Mesothelial cell of epicardium (in vitro differentiated cells): ENCODE measurements at places on chromosomes 7 and 10.
A peak's percentile ranks its signal among the peaks of the same experiment; 100 is the strongest.

DNA sequence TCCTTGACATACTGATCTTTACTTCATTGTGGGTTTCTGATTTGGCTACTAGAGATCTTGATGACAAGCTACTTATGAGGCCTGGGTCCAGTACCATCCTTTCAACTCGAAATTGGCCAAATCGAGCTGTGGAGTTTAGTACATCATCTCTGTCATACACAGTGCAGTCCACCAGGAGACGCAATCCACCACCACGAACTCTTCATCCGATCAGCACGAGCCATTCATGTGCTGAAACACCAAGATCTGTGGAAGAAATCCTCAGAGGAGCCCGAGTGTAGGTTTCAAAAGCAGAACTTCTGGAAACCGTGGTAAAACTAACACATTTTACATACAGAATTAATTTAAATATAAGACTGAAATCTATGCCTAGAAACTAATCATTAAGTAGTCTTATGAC lies 14.2 kb downstream of the DNAJC9 start:
- DNase-seq = no peak
- H3K4me1 ChIP-seq = no peaks in the 10 kb centered on the region
- no peak overlapping the region for H3K27ac ChIP-seq
- H3K4me3 ChIP-seq = no peak overlapping the region

GRCh38 chr10:121536310-121536913 lies 61.8 kb downstream of the FGFR2 start:
- H3K27ac ChIP-seq = peak overlapping the region; percentile 47
- H3K27me3 ChIP-seq = no peaks in the 10 kb centered on the region
- no peak overlapping the region for H3K4me3 ChIP-seq
- peaks cover 34% of the 10 kb centered on the region for H3K36me3 ChIP-seq
- H3K4me1 ChIP-seq = peaks cover 15% of the 10 kb centered on the region

DNA sequence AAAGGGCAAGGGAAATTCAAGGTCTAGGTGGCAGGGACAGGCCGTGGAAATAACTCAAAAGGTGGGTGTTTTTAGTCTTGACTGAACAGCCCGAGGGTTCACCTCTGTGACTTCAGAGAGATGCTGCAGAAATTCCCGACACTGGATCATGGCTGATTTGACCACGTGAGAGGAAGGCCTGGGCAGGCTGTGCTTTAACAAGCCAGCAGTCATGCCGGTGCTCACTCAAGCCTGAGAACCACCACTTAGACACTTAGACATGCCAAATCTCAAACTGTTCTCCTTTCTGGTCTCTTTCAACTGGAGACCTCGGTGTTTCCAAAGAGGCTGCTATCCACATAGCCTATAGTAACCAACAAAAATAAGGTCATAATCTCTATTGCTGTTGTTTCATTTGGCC lies 15.4 kb downstream of the TECTB start:
- no peaks in the 10 kb centered on the region for H3K36me3 ChIP-seq
- DNase-seq = no peak
- H3K27me3 ChIP-seq = peaks cover 9% of the 10 kb centered on the region

DNA sequence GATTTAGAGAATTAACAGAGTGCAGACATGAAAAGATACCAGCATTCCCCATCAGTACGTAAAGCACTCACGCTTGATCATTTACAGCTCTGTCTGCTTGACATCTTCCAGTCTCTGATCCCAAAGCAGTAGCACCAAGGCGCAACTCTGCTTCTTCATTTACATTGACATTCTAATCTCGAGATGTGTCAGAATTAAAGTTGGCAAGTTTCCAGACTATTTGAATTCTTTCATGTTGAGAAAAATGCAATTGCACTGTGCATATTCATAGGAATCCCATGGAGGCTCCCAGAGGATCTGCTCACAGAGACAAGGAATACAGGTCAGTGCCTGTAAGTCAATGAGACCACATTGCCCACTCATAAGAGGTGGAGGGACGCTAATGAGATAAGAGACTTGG lies 183.9 kb downstream of the LRRN3 start:
- H3K4me3 ChIP-seq = no peak overlapping the region
- no peak overlapping the region for H3K27ac ChIP-seq
- peaks cover 2% of the 10 kb centered on the region for H3K36me3 ChIP-seq
- no peak for DNase-seq

GRCh38 chr7:50939021-50939420 lies 156.3 kb upstream of the GRB10 start:
- no peak overlapping the region for H3K27ac ChIP-seq
- H3K27me3 ChIP-seq = peaks cover 7% of the 10 kb centered on the region
- no peak overlapping the region for H3K4me3 ChIP-seq
- H3K4me1 ChIP-seq = no peaks in the 10 kb centered on the region
- no peak for DNase-seq

- H3K4me3 ChIP-seq = no peak overlapping the region
- no peaks in the 10 kb centered on the region for H3K36me3 ChIP-seq
- H3K27ac ChIP-seq = no peak overlapping the region
- DNase-seq = no peak
- H3K27me3 ChIP-seq = no peaks in the 10 kb centered on the region
These were observed 3.8 kb downstream of the MCM10 start for GRCh38 chr10:13165177-13165576.
